Right renal pelvis (tissue), 4 donors: ENCODE measurements at places on chromosomes 1 and 21.

GRCh38 chr1:38344716-38345115 lies 298.1 kb upstream of the POU3F1 start:
- DNase-seq: no peak

DNA sequence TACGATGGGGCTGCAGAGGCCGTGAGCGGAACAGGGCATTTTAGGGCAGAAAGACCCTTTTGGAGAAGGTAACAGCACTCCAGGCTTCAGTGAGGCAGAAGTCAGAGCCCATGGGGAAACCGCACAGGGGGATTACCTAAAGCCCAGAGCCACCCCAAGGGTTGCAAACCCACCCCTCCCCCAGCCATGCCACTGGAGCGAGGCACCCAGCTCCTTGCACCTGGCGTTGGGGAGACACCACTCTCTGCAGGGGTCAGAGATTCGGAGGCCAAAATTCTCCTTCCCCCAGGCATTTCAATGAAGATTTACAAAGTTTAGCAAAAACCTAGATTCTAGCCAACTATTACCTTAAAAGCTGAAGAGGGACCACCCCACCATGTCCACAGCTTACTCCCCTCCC lies 38.4 kb upstream of the CCDC27 start:
- DNase-seq: no peak

DNA sequence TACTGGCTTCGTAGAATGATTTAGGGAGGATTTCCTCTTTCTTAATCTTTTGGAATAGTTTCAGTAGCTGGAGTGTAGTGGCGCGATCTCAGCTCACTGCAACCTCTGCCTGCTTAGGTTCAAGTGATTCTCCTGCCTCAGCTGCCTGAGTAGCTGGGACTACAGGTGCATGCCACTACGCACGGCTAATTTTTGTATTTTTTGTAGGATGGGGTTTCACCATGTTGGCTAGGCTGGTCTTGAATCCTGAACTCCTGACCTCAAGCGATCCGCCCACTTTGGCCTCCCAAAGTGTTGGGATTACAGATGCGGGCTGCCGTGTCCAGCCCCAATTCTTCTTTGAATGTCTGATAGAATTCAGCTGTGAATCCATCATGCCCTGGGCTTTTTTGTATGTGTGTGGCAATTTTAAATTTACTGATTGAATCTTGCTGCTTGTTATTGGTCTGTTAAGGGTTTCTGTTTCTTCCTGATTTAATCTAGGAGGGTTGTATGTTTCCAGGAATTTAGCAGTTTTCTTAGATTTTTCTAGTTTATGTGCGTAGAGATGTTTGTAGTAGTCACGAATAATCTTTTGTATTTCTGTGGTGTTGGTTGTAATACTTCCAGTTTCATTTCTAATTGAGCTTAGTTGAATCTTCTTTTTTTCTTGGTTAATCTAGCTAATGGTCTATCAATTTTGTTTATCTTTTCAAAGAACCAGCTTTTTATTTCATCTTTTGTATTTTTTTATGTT lies 15.3 kb downstream of the MAN1C1 start:
- no peak for DNase-seq

- no peak for DNase-seq
Observed at GRCh38 chr1:31372051-31372450, 825 bp downstream of the FABP3 start.

DNA sequence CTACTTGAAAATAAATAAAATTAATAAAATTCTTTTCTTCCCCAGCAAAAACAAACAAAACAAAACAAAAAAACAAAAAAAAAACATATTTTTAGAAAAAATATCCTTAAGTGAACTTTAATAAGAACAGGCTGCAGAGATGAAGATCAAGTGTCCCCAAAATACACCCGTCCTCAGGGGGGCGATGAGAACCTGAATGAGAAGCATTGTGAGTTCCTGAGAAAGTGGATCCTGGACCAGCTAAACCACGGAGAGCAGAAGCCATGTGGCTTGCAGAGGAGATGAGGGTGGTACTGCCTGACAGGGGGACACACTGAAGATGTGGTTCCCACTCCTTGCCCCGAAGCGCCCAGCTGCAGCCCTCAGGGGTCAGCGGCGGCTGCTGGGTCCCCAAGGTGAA lies 89.3 kb downstream of the ITPKB start:
- DNase-seq: no peak

- no peak for DNase-seq
Observed at GRCh38 chr21:36202726-36203602, 46.3 kb downstream of the DOP1B start.

DNA sequence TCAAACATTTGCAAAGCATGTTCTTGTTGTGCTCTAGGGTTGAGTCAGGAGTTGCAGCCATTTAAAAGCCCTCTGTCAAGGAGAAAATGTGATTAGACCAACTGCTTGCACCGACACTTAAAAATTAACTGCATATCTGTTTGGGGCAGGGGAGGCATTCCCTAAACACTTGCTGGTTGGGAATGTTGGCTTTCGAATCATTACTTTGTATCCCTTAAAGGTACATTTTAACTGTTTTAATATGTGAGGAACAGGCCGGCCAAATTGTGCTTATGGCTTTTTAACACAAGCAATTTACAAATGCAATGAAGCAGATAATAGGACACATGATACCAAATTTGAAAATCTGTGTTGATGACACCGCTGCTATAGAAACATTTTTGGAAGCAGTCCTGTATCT lies 159.1 kb downstream of the LHX8 start:
- no peak for DNase-seq

- DNase-seq: no peak
Observed at GRCh38 chr1:8004803-8005573, 21.1 kb downstream of the ERRFI1 start.

- no peak for DNase-seq
Observed at GRCh38 chr1:99772809-99773208, 6.4 kb upstream of the FRRS1 start.

GRCh38 chr1:5971471-5972197 lies 20.6 kb downstream of the NPHP4 start:
- DNase-seq: no peak

GRCh38 chr1:180178511-180179161 lies 24.0 kb downstream of the QSOX1 start:
- no peak for DNase-seq

DNA sequence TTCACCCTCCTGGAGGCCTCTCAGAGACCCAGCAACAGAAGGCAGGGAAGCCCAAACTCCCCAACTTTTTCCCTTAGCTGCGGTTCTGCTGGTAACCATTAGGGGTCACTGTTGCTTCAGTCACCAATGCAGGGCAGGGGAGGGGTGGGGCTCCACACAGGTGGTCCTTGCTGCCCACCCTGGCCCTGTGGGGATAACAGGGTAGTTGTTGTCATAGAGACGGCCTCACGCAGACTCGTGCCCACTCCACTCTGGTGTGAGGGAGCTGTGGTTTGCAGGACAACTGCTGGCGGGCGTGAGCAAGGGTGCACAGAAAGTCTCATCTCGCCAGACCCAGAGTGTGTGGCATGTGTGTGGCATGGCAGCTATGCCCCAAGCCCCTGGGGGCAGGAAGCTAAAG lies 19.9 kb downstream of the INSRR start:
- no peak for DNase-seq

DNA sequence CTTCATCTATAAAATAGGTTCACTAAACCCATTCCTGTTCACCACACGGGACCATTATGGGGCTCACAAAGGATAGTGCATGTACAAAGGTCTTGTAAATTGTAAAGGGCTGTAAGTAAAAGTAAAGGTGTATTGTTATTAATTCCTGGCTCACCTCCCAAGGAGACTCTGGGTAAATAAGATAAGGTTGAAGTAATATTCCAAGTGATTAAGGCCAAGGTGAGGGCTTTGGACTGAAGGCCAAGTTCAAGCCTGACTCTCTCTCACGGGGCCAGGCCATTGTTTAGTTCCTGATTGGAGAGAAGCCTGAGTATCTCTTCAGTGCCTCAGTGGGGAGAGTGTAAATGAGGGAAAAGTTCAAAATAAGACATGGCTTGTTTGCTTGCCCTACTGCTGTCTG lies 19.5 kb upstream of the ZFYVE9 start:
- no peak for DNase-seq

DNA sequence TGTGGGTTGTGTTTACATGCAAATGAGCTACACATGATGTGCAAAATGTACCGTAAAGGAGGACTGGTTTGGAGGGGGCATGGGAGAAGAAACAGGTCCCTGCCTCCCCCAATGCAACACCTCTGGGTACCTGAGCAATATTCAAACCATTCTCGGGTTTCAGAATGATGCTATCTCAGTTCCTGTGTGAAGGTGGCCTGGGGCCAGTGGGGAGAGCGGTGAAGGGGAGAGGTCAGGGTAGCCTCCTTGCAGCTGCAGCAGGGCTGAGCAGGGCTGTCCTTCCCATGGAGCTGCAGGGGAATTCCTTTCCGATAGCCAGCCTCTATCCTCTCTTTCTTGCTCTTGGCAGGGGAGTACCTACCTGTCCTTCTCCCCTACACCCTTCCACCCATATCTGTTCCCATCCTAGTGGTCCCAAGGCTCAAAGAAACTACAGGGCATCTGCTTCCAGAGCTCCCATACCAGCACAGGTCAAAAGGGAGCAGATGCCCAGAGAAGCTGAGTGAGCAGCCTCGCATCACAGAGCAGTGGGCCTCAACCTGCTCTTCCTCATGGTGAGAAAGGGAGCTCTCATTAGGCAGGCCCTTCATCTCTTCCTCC lies 11.9 kb downstream of the MEF2D start:
- no peak for DNase-seq

DNA sequence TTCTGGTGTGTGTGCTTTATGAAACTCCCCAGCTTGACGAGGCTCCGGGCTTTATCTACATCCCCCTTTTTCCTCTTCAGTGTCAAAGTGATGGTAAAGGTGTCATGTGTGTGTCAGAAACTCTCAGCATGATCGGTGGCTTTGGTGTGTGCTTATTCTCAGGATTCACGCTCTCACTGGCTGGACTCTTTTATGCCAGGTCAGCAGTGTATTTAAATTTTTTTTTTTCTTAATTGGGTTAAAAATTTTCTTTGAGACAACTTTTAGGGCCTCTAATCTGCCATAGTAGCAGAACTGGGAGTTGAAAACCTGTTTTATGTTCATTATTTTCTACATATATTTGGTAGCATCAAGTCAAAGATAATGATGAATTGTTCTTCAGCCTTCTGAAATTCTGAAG lies 21.0 kb downstream of the SH3BGR start:
- no peak for DNase-seq

DNA sequence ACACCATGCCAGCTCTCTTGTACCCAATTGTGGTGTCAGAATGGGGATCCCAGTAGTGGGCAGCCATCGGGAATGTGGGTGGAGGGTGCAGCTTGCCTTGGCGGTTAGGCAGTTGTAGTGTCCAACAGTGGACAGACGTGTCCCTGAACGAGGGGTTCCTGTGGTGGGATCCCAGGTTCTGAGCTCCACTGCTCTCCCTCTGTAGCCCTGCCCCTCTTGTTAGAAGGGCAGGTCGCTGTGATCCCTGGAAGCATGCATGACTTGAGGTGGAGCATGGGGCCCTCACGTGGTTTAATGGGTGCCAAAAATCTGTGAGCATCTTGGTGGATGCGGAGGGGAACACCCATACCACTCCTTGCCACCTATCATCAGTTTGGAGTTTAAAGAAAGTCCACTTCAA lies 4.3 kb downstream of the GALNT2 start:
- no peak for DNase-seq

DNA sequence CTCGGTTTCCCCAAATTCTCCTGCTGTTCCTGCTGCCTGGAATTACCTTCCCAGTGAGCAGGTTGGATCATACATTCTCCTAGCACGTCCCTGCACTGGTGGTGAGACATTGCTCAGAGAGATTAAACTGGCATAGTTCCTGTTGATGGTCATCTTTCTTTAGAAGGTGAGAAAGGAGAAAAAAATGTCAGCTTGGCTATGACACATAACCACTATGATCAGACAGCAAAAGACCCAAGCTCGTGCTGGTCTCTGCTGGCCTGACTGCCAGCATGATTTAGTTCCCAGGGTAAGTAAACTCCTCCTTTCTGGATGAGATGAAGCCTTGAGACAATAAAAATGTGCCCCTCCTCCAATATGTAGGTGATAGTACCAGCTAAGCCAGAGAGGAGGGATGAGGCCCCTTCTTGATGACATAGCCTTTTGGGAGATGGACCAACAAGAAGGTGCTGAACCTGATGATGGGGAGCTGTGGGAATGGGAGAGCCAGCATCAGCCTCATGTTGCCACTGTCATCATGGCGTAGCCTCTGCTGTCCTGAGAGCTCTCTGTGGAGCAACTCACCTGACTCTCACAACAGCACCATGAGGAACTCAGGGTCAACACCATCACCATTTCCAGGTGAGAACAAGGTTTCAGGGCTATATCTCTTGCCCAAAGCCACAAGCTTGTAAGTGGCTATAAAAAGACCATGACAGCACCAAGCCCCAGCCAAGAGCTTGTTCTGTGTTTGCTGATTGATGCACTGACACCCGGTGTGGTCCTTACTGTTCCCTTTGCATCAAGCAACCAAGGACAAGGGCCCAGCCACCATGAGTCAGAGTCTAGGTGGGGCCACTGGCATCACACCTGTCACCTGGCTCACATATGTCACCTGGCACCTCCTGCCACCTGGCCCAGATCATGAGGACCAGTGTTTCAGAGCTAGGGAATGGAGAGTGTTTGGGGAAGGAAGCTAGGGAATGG lies 200.0 kb downstream of the MATN1 start:
- DNase-seq: no peak

DNA sequence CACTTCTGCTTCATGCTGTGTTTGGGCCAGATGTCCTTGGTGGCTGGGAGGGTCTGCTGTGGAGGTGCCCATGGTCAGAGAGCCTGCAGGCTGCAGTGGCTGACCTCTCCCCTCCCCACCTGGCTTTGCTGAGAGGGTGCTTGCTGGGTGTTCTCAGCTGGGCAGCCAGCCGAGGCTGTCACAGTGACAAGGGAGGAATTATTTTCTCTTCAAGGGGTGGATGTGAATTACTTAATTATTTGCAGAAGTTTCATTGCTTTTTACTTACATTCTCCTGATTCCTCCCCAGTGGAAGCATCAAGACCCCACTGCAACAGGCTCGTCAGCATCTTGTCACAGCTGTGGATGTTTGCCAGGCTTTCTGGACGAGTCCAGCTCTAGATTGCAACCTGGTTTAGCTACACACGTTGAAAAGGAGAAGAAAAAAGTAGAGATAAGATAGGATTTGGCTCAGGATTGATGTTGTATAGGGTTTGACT lies 70.3 kb downstream of the GALNT2 start:
- DNase-seq: no peak

DNA sequence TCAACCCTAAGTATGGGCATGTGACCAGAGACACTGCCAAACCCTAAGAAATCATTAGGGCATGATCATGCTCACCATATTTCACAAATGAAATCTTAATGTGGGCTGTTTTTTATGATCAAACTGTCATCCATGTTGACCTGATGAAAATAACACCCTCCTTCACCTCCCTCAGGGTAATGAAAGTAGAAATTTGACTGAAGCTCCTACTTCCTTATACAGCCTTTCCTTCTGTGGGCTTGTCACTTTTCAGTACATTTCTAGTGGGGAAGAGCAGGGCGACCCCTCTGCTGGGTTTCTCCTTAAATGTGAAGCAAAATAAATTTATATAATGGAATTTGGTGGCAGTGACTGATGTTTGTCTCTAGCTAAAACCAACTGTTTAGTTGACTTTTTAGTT lies 25.9 kb downstream of the IVNS1ABP start:
- DNase-seq: no peak

- no peak for DNase-seq
Observed at GRCh38 chr1:21451212-21451611, 11.3 kb downstream of the NBPF3 start.
